ENCODE measurements at places on chromosomes 4 and X.

DNA sequence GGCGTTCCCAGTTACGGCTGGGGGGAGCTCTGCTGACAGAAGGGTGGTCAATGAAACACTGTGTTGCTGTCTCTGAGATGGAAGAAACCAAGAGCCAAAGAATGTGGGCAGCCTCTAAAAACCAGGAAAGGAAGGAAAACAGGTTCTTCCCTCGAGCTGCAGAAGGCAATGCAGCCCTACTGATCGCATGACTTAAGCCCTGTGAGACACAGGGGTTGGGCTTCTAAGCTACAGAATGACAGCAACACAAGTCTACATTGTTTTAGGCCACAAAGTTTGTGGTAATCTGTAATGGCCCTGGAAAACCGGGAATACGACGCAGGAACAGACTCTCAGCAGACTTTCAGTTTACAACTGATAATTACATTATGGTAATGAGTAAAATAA, 38.2 kb upstream of the MTNR1A start:
- no peak for DNase-seq

DNA sequence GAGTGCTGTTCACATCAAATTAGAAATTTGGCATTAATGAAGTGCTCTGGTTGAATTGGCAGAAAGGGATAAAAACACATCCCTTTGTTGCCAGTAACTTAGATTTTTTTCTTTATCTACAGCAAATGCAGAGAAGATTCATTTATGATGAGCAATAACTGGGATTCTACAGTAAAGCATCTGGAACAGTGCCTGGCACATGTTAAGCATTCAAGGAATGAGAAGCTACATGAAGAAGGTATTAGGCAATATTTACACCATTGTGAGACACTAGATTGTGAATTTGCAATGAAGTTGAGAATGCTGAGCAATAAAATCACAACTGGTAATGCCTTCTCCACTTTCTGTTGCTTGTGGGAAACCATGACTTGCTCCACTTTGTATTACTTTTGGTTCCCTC, 33.5 kb downstream of the PCDH19 start:
- DNase-seq, result no peak

DNA sequence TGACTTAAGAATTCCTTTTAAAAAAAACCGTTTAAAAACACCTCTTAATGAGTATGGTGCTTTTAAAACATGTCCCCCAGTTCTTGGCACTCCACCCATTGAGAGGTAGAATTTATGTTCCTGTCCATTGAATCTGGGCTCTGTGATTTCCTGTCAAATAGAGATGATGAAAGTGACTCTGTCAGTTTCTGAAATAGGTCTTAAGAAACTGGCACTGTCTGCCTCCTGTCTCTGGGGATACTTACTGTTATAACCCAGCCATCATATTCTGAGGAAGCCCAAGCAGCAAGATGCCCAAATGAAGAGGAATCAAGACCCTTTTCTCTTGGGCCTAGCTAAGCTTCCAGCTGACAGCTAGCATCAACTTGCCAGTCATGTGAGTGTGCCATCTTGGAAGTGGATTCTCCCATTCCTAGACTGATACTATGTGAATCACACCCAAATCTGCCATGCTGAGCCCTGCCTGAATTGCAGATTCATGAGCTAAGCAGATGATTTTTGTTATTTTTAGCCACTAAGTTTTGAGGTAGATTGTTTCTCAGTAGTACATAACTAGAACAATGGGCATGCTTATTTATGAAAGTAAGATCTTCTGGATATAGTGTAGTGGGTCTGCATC, 22.8 kb downstream of the C4orf54 start:
- no peak for DNase-seq

- DNase-seq, result no peak
Measured at GRCh38 chr4:17115583-17115982, 217.1 kb upstream of the LDB2 start.

DNA sequence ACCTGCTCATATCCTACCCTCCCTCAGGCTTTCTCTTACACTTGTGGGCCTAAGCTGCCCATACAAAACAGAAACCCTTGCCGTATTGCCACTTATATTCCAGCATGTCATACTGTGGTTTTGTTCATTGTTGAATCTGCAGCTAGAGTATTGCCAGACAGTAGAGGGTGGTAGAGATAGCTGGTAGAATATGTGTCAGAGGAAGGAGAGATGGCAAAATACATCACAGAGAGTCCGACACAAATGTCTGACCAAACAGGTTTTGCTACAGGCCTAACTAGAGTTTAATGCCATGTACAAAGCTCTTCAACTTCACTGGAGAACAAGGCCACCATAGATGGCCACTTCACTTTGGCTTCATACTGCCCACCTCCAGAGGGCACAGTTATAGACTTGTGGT, 160.1 kb downstream of the EFHC2 start:
- DNase-seq, result no peak

DNA sequence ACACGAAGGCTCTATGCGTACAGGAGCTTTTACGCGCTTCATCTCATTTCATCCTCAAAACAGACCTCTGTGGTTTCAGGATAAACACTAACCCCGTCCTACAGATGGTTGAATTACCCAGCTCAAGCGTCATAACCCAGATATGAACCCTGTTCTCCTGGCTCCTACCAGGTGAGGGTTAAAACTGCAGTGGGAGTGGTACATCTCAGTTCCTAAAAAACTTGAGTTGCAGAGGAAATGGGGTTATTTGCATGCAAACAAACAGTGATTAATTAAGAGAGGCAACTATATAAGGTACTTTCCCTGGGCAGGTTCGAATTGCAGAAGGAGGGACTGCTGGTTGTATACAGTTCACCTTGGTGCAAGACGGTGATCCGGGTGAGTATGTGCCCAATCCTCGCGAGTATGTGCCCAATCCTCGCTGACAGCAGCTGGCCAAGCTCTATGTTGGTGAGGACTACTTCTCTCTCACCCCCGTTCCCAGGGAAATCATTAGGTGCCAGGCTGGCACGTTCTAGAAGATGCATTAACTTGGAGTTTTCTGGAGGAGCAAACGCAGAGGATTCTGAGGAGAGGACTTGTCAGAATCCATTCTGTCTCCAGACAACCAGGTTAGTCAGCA, 72.6 kb downstream of the FHDC1 start:
- no peak for DNase-seq

DNA sequence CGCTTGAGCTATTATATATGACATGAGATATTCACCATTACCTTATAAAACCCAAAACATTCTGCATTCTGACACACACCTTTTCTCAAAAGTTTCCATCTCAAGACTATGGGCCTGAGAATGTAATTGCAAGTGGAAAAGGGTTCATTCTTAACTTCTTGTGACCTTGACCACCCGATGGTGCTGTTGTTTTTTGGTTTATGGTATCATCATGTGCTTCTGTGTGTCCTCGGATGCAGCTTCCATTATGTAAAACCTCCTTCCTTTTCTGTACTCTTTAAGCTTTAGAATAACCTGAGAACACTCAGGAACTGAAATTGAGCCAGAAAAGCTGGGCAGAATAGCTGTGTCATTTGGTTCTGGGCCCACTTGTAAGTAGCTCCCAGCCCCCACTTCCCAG, 16.2 kb upstream of the PUDP start:
- no peak for DNase-seq

DNA sequence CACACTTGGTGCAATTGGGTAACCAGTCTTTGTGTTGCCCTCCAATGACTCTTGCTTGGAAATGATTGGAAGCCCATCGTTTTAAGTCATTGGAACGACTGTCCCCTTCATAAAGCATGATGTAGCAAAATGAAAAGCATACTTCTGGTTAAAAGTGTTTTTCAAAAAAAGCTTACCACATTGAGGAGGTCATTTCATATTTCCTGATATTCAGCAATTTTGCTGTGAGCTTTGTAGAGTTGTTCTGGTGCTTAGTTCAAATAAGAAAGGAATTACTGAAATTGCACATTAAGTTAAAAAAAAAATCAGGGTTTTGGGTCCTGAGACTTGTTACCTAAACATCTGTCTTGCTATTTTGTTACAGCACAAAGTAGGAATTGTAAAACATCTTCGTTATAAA, 51.8 kb downstream of the TBL1X start:
- no peak for DNase-seq

- DNase-seq, result no peak
Measured at GRCh38 chrX:52979568-52979967, 21.2 kb upstream of the FAM156A start.

GRCh38 chr4:92307181-92307580, 3.4 kb downstream of the GRID2 start:
- no peak for DNase-seq

DNA sequence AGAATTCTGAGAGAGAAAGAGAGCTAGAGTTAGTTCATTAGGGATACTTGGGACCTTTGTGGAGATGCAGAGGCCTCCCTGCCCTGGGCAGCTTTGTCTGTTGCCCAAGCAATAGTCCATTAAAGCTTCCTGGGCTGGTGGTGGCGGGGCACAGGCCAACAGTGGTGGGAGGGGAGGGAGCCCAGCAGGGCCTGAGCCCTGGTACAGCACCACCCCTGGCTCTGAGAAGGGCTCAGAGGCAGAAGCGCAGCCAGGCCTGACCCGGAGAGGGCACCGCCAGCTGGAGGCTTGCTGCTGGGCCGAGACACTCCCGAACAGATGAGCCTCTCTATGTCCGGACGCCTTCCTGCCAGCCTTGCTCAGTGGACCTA, 65.3 kb downstream of the EFNB1 start:
- no peak for DNase-seq

DNA sequence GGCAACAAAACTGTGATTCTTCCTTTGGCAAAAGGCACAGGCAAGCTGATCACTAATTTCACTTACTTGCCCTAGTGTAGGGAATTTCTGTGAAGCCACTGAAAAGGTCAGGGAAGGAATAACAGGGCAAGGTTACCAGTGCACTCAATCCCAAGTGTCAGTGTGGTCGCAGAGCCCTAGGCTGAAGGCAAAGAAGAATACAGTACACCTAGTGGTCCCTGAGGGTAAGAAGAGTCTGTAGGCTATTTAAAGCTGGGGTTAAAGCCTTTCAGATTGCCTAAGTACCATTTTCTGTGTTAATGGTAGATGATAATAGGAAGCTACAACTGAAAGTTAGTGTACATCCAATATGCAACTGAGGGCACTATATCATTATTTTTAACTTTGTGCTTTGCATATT, 173.6 kb upstream of the NRK start:
- no peak for DNase-seq

DNA sequence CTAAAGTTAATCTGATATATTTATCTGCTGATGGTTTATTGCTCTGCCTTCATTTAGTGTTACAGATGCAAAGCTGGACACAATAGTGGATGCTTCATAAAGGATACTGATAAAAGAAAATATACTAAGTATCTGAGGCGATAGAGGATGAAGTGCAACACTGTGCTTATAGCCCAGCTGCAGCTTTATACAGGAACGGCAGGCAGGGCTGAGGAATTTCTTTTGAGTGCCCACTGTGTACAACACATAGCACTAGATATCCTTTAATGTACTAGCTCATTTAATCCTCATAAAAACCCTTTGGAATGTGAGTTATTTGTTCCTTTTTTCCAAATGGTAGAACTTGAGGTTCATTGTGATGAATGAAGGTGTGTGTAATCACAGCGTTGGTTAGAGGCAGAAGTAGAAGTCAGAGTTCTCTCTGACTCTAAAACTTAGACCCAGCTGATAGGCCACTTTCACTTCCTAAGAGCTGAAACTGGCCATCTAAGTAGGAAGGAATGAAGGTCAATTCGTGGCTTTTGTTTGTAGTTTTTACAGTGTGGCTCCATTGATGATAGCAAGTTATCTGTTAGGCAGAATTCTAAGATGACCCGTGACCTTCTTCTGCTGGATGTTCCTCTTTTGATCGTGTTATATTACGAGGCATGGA, 138.0 kb downstream of the VEGFC start:
- DNase-seq, result no peak

DNA sequence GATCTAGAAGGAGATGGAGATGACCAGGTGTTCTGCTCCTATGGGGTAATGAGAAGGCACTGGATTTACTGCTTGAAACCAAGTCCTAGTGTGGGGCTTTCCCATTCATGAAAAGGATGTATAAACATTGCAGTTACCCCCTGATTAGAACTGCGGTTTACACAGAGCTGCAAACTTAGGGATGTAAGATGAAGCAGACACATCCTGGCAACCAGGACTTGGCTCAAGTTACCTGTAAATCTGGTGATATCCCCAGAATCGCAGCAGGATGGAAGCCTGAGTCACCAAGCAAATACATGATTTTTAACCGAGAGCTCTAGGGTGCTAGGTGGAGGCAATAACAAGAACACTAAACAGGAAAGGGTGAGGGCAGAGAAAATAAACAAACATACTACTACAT, 178.6 kb upstream of the MAMLD1 start:
- DNase-seq, result no peak

GRCh38 chrX:153879741-153880439, 6.1 kb downstream of the L1CAM start:
- no peak for DNase-seq

DNA sequence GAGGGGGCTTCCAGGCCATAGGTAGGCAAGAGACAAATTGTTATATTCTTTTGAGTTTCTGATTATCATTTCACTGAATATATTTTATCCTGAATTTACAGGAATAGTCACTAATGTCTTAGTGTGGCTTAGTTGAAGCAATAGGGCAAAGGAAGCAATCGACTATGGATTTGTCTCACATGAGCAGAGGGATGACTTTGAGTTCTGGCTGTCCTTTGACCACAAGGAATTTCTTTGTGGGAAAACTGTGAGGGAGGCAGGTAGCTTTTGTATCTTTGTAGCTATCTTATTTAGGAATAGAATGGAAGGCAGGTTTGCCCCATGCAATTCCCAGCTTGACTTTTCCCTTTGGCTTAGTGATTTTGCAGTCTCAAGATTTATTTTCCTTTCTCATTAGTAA, 207.3 kb upstream of the ANXA10 start:
- DNase-seq, result no peak

DNA sequence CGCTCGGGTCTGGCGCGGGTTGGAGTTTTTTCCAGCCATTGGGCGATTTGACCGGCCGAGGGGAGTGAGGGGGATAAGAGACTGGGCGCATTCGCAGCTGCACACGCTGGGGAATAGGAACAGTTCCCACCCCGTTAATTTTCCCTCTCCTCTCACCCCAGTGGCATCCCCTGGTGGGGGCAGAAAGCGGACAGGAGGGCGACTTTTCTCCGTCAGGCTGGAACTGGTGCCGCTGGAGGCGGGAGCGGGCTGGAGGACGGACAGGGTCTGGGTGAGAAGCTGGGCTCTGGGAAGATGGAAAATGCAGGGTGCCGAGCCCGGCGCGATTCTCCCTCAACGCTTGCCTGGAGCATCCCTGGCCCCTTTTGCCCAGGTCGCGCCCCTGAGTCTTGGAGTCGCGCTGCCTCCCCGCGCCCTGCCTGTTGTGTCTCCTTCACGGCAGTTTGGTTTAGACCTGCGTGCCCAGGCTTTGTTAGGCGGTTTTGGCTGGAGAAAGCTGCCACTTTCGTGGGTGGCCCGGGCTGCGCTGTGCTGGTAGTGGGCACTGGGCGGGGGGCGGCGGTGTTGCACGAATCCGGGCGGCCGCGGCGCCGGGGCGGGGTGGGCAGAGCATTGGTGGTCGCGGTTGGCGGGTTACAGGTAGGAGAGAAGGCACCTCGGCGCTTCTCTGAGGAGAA, 2.0 kb downstream of the ADGRL3 start:
- peak; percentile 70 for DNase-seq

GRCh38 chr4:48269861-48270522, 354 bp upstream of the TEC start:
- peak; percentile 83 for DNase-seq

- DNase-seq, result no peak
Measured at GRCh38 chr4:109708990-109709389, 5.7 kb upstream of the CASP6 start.

- DNase-seq, result no peak
Measured at GRCh38 chr4:121822796-121823504, 733 bp downstream of the CCNA2 start.

- no peak for DNase-seq
Measured at GRCh38 chr4:169915545-169915944, 110.7 kb downstream of the MFAP3L start.

- no peak for DNase-seq
Measured at GRCh38 chrX:9134366-9134765, 100.4 kb upstream of the FAM9B start.

- DNase-seq, result no peak
Measured at GRCh38 chr4:94302191-94302590, 40.4 kb downstream of the HPGDS start.
